ENCODE measurements at places on chromosomes 6 and 20.

DNA sequence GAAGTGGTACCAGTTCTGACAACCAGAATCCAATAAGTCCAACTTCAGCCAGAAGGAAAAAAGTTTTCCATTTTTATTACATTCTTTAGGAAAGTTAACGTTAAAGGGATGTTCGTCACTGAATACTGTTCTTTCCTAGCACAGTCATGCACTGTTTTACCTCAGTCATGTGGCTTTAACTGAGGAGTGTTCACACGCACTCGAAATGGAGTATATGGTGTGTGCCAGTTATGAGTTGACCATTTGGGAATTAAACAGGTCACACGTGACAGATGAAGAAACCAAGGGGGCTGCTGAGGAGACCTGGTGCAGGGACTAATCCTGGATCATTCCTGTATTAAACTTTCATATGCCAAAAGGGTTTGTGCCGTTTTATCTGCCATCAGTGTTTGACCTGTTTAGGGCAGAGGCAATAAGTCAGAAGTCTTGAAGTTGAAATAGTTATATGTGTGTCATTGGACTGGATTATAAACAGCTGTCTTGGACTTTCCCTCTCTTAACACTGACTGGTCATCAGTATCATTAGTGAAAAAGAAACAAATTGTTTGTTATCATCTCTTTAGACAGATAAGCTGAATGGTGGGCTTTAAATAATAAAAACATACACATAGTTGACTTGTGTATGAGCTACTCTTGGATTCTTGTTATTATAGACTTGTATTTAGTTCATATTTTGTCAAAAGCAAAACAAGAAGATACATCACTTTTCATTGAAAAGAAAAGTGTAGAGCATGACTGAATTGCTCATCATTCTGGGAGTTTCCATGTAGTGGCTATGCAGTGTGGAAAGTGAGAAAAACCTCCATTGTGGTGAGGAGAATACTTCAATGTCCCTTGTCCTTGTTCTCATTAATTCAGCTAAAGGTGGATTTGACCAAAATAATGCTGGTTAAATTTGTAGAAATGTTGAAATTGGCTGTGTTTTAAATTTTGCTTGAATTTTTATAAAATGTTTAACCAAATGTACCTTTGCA, 123.5 kb upstream of the SAMD5 start:
- DNase-seq: no peak

DNA sequence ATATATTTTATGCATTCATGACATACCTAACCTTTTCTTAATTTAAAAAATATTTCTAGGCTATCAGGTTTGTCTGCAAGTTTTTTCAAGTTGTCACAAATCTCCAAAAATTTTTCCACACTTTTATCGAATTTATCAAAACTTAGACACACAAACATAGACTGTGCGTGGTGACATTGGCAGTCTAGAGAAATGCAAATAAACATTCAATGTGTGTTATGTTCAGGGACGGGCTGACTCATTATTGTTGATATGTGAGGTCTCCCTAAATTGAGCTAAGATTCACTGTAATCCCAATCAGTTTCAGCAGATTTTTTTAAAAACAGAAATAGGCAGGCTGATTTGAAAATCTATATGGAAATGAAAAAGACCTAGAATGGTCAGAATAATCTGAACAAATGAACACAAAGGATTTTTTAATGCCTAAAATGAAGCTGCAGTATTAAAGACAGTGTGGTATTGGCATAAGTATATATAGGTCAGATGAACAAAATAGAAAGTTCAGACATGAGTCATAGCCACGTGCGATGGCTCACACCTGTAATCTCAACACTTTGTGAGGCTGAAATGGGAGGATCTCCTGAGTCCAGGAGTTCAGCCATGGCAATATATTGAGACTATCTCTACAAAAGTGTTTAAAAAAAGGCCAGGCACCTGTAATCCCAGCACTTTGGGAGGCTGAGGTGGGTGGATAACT, 19.2 kb downstream of the BLTP3A start:
- no peak for DNase-seq

GRCh38 chr6:53236241-53236640, 87.6 kb upstream of the GCM1 start:
- DNase-seq: no peak

GRCh38 chr6:36334832-36335459, 1.7 kb downstream of the BNIP5 start:
- no peak for DNase-seq

DNA sequence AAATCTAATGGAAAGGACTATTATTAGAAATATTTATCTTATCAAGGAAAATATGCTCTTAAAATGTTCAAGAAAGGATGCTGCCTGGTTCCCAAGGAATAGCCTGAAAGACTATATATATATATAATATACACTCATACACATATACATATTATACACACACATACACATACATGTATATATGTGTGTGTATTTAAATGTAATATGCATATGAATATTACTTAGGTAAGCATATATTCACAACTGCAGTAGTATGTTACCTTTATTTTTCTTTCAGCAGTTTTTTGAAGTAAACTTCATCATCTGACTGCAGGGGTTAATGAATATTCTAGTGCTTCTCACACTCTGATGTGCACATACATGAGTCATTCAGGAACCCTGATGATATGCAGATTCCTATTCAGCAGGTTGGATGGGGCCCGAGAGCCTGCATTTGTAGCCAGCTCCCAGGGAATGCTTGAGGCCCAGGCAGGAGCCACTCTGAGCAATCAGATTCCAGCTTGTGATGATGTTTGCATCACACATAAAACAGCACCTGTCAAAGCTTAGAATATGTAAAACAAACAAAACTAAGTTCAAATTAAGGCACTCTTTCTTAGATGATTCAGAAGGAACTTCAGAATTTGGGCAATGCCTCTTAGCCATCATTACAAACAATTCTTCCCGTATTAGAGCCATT, 16.1 kb downstream of the MYLK4 start:
- no peak for DNase-seq

- DNase-seq: no peak
Measured at GRCh38 chr6:68635706-68636513, 828 bp downstream of the ADGRB3 start.

GRCh38 chr6:111030008-111031007, 48.5 kb downstream of the RPF2 start:
- DNase-seq: no peak

GRCh38 chr20:61646986-61647385, 394.9 kb downstream of the CDH4 start:
- no peak for DNase-seq

DNA sequence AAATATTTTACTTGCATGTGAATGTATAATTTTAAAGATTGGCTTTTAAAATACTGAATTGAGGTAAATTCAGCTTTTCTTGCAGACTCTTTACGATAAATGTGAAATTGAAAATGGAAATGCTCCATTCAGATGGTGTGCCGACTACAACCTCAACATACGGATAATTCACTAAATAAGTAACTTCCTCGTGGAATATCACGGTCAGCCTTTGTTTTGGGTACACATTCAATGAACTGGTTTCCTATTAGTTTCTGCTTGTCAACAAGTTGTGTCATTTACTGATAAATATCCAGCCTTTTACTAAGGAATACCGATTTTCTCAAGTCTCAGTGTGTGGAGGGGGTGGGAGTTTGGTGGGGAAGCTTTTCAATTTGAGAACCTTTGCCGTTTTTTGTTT, 2.4 kb upstream of the IRF4 start:
- DNase-seq: no peak

GRCh38 chr6:43257367-43258145, 14.3 kb downstream of the TTBK1 start:
- no peak for DNase-seq

GRCh38 chr6:12298017-12298978, 8.1 kb downstream of the EDN1 start:
- no peak for DNase-seq

GRCh38 chr20:38420388-38421085, 14.6 kb downstream of the SNHG17 start:
- no peak for DNase-seq

- no peak for DNase-seq
Measured at GRCh38 chr20:15612769-15613168, 960.5 kb downstream of the KIF16B start.

DNA sequence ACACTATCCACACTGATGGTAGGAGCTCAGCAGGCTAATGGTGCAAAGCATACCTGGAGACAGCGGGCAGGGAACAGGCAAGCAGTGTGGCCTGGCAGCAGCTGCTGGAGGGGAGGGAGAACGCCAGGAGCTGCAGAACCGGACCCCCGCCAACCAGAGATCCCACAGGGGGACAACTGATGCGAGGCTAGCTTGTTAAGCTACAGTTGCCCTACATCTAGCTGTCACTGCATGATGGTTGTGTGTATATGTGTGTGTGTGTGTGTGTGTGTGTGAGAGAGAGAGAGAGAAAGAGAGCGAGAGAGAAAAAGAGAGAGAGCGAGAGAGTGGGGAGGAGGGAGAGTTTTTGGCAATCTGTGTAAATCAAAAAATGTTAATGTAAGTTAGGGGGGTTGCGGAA, 69.7 kb upstream of the NHSL1 start:
- DNase-seq: no peak
